Stimulated activated CD4-positive, alpha-beta T cell treated with anti-CD3 and anti-CD28 coated beads, Interleukin-12 subunit alpha, Interleukin-12 subunit beta, amount 100 ng/mL, for 4 hours (primary cell): ENCODE measurements at places on chromosomes 7 and 10.

- no peak for DNase-seq
Measured at GRCh38 chr7:20828947-20829346, 42.3 kb upstream of the SP8 start.

- DNase-seq, result no peak
Measured at GRCh38 chr10:18268005-18268404, 127.8 kb downstream of the CACNB2 start.

DNA sequence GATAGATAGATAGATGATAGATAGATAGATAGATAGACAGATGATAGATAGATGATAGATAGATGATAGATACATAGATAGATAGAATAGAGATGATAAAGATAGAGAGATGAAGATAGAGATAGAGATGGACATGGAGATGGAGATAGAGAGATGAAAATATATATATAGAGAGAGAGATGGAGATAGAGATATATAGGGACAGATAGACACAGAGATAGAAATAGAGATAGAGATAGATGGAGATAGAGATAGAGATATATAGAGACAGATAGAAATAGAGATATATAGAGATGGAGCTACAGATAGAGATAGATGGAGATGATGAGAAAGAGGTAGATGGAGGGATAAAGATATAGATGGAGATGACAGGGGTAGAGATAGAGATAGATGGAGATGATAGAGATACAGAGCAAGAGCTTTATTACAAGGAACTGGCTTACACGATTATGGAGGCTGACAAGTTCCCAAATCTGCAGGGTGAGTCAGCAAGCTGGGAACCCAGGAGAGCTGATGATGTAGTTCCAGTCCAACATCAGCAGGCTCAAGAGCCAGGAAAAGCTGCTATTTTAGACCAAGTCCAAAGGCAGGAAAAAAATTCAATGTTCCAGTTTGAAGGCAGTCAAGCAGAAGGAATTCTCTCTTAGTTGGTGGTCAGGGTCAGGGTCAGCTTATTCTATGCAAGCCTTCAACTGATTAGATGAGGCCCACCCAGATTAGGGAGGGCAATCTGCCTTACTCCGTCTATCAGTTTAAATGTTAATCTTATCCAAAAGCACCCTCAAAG lies 37.1 kb downstream of the CAV1 start:
- no peak for DNase-seq

DNA sequence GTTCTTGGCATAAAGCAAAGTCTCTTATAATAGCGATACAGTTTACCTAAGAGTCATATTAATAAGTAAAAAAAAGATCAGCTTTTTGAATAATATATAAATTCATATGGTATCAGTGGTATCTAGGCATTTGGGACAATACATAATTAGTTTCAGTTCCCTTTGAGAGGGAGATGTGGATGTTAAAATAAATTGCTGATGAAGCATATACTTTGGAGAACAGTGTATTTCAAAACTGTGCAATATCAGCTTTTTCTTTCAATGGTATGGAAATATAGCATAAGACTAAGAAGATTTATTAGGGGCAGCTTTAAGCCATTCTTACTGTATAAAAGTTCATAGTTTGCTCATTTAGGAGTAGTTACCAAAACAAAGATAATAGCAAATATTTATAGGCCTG lies 35.5 kb downstream of the MDFIC start:
- DNase-seq, result no peak

- DNase-seq, result no peak
Measured at GRCh38 chr10:24579906-24580305, 143.8 kb downstream of the ARHGAP21 start.

DNA sequence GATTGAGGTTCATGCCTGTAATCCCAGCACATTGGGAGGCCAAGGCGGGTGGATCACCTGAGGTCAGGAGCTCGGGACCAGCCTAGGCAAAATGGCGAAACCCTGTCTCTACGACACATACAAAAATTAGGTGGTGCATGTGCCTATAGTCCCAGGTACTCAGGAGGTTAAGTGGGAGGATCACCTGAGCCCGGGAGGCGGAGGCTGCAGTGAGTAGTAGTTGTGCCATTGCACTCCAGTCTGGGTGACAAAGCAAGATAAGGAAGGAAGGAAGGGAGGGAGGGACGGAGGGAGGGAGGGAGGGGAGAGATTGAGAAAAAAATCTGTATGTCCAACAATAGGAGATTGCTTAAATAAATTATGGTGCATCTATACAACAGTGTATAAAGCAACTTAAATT lies 13.2 kb downstream of the TLL2 start:
- no peak for DNase-seq

DNA sequence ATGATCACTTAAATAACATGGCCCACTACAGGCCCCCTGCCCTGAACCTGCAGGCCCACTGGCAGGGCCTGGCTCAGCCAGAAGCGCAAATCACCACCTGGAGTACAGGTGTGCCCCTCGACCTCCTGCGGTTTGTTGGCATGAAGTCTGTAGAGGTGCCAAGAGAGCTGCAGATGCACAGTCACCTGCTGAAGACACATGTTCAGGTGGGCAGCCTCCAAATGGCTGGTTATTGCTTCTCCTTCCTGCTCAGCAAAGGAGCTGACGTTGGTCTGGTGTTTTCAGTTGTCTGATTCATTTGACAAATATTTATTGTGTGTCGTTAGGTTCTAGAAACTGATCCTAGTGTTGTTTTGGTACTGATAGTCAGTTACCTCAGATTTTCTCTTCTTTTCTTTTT lies 29.0 kb downstream of the DHTKD1 start:
- no peak for DNase-seq
